ENCODE measurements at places on chromosomes 7 and 10. TPM values are rescaled to one million over a fixed set of nuclear protein-coding genes. Genes with fewer than 3 reads are reported as not detected.

NUTM2A gene
- 0.33 TPM for total RNA-seq

CPN1 gene
- total RNA-seq, result not detected

ZNF488 gene
- total RNA-seq, result 0.18 TPM

DNA sequence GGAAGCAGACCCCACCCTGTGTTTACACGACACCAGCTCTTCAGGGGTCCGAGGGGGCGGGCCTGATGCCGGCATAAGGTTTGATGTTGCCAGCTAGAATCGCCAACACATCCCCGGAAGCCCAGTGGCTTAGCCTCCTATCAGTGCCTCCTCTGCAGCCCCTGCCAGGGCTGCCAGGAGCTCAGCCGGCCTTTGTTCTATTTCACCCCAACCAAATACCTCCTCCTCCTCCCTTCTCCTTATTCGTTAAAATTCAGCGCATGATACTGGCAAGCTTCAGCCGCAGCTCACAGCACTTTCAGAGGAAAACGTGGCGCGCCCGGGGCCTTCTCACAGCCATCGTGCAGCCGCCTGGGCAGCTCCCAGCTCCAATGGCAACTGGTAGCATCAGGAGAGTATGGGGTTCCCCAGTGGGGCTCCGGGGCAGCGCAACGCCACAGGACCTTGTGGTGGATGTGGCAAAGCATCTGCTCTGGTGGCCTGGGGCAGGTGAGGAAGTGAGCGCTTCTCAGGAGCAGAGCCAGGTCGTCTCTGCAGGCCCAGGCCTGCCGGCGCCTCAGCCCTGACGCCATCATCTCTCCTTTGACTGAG, 176.4 kb upstream of the RHEB start:
- no peak for DNase-seq

EEF1AKMT2 gene
- total RNA-seq, result 25.3 TPM

ITPRID1 gene
- total RNA-seq, result not detected

DNA sequence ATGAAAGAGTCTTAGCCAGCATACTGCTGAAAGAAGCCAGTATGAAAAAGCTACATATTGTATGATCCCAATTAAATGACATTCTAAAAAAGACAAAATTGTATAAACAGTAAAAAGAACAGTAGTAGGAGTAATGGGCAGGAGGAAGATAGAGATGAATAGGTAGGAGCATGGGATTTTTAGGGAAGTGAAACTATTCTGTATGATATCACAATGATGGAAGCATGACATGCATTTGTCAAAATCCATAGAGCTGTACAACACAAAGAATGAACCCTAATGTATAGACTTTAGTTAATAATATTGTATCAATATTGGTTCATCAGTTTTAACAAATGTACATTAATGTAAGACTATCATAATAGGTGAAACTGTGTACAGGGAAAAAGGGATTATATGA, 147.9 kb downstream of the IMMP2L start:
- no peak for DNase-seq

Measured in fibroblast of the aortic adventitia (primary cell).